ENCODE measurements at places on chromosomes 6 and 20.

- no peak for DNase-seq
Measured at GRCh38 chr6:166650824-166651807, 24.1 kb upstream of the RPS6KA2 start.

GRCh38 chr20:44420497-44420896 is 55.2 kb upstream of the TTPAL start:
- DNase-seq = no peak

DNA sequence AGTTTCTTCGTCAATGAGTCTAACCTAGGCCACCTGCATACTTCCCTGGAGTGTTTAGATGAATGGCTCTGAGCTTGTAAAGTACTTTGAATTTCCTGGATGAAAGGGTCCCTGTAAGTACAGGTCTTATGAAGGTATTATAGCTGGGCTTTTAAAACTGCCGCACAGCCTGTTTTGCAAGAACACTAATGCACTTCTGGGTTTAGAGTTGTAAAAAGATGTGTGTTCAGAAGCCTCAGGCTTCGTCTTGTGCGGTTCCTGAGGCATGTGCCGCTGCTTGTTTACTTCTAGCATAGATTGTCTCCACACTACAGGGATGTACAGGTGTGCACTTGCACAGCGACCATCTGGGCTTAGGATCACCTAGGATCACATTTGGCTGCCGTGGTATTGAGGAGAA is 324.5 kb downstream of the SOX4 start:
- no peak for DNase-seq

DNA sequence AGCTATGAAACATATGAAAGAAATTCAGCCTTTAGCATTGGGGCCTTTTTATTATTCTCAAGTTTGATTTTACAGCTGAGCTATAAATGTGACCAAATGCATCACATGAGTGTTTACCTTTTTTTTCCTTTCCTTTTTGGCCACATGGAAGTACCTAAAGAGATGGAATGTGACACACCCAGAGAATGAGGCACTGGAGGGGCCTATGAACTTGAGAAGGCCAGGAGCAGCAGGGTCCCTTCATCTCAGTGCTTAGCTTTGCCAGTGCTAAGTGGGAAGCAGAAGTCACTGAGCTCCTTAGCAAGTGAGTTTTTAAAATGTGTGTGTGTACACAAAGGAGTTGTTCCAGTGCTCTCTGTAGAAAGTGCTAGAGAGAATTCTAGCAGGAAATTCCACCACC is 44.7 kb downstream of the RREB1 start:
- DNase-seq = no peak

- DNase-seq = no peak
Measured at GRCh38 chr6:15915508-15916178, 213.2 kb upstream of the MYLIP start.

DNA sequence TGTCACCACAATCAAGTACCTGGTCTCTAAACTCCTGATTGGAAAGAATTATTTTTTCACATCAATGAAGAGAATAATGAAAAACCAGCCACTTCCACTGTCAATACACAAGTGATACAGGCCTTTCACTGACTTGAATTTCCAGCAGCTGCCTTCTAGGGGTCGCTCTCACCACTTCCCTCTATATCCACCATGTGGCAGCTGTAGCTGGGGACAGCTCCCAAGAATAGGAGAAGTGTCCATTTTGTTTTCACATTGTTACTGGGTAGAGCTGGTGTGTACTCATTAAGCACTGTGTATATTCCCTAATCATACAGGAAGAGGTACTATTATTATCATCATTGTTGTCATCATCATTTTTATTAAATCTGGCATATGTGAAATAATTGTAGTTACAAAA is 438.4 kb upstream of the SPTLC3 start:
- no peak for DNase-seq

DNA sequence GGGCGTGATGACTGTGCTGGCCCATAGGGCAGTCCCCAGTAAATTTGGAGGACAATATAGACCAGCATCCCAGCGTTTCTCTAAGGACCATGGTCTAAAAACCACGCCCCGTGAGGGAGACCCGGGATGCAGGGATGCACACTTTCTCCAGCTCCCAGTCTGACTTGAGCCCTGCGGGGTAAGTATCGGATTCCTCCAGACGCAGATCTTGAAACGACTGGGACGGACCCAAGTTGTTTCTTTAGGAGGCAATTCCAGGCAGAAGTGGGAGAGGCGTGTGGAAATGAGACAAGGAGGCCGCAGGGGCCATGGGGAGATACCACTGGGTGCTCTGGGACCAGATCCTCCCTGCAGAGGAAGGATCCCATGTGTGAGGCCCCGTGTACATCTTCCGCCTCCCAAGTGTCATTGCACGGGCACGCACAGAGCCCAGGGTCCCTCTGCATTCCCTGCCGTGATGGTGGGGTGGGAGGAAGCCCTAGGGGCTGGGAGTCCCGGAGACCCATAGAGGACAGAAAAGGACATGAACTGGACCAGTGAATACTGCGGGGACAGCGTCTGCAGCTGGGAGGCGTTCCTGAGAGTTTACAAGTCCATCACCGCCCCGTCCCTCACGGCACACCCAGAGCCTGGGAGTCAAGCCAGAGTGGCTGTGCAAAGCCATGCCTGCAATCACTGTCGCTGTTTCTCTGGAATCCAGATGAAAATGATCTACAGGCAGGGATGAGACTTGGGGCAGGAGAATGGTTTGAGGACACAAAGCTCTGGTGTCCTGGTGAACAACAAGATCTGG is 522.9 kb downstream of the CDH26 start:
- no peak for DNase-seq

DNA sequence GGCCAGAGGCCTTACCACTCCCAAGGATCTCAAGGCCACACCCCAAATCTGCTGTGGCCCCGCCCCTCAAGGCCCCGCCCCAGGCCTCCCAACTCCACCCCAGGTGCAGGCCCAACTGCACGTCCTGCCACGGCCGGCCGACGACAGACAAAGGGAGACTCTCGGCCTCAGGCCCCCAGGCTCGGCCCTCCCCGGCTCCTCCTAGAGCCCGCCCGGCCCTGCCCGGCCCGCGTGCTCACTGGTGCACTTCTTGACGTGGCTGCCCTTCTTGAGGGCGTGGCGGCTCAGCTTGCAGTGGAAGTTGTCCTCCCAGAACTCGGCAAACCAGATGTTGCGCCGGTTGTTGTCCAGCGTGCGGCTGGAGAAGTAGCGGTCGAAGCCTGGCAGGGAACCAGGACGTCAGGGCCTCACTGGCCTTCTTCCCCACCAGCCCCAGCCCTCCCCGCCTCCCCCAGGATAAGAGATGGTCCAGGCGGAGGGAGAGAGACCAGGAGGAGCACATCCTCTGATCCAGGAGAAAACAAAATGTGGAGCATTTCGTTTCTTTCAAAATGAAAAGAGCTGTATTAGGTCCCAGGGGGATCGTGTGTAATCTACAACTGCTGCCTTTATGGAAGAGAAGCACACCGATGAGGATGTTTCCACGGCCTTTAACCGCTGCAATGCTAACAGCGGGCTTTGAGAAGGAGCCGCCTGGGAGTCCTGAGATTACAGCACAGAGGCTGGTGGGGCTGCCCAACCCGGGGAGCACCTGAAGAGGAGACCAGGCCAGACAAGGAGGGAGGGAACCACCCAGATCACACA is 89.4 kb downstream of the GRM4 start:
- peak; percentile 45 for DNase-seq

- no peak for DNase-seq
Measured at GRCh38 chr6:141551318-141551717, 581.4 kb upstream of the GJE1 start.

DNA sequence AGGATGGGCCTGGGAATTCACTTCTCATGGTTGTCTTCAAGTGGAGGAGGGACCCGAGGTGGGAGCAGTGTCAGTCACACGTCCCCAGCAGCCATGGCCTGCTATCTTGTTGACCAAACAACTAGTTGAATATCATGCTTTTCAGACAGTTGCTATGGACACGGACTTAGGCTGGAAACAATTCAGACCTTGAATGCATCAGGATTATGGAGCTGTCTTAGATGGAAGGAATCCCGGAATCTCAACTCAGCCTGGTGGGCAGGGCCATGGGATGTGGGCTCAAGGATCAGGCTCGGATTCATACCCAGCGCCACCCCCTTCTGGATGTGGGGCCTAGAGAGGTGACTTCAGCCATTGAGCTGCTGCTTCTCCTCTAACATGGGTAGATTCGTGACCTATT is 112.6 kb downstream of the DLGAP4 start:
- DNase-seq = no peak

DNA sequence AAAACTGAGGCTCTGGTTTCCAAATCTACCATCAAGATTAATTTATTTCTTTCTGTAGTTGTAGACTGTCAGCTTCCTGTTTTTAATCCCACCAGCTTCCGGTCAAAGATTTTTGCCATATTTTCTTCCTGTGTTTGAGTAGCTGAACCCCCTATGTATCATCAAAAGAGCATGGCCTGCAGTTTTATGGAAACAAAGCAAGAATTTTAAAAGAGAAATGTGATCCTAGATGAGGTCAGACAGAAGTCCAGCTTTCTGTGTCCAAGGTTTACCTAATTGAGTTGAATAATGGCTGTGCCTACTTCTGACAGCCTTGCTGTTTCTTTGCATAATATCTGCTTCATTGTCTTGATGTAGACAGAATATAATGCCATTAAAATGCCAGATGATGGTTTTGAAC is 163.7 kb downstream of the CARMIL1 start:
- DNase-seq = no peak

GRCh38 chr6:146775220-146775619 is 176.4 kb downstream of the ADGB start:
- peak; percentile 2 for DNase-seq

DNA sequence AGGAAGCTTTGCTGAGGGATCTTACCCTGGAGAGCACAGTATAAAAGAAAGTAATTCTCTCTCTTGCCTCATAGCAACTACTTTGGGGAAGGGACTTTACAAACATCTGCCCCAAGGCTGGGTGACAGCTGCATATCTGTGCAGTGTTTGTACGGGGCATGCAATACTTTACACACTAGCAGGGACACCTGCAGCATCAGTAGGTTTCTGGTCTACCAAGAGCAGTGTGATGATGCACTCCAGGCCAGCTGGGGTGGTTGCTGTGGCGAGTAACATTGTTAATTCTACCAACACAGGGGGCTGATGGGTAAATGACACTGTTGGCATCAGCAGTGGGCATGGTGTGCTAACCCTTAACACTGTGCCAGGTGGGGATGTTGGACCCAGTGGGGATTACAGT is 48.0 kb downstream of the ADTRP start:
- DNase-seq = no peak

DNA sequence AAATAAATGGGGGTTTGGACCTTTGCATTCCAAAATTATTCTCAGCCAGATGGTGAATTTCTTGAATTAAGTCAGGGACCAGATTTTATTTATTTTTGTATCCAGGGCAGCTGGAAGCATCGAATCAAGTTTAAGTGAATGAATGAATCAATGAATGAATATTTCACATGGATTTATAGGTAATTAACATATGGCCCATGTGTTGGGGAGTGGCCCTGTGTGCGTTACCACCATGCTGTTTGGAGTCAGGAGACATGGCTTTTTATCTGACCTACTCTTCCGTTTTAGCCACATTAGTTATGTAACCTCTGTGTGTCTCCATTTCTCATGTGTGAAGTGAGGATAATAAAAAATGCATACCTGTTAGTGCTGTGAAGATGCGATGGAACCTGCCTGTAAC is 213.5 kb downstream of the CDH26 start:
- DNase-seq = no peak

GRCh38 chr6:45558858-45559257 is 181.1 kb upstream of the SUPT3H start:
- no peak for DNase-seq
